ENCODE measurements at places on chromosomes 11 and 22.

DNA sequence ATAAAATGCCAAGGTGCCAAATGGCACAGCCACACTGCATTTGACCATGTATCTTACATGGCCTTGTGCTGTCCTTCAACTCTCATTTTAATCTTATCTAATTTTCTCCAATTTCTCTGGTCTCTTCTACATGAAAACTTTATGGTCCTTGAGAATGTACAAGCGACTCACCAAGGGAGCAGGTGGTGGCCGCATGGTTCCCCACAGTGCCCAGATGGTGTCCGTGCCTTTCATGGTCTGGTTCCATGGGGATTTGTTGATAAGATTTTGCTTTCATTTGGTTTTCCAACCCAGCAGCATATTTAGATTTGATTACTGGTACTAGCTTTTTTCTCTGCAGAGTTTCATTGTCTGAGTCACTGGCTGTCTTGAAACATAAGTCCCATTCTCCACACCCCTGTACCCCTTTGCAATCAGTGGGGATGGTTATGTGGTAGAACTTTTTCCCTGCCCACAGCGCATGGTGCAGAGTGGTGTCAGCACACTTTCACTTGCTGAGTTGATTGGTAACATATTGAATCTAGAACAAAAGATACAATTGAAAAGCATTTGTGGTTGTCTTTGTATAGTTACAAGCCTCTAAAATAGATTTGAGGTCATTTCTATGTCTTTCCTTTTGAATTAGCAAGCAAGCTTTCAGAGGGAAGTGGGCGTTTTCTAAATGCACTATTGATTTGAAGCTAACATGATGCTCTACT, 24.1 kb downstream of the ZNRF3 start:
- DNase-seq, result no peak

- DNase-seq, result no peak
Observed at GRCh38 chr11:126805870-126806269, 194.7 kb downstream of the KIRREL3 start.

GRCh38 chr11:60504219-60504905, 10.8 kb upstream of the MS4A13 start:
- no peak for DNase-seq

- no peak for DNase-seq
Observed at GRCh38 chr11:72119198-72119597, 6.7 kb upstream of the ANAPC15 start.

DNA sequence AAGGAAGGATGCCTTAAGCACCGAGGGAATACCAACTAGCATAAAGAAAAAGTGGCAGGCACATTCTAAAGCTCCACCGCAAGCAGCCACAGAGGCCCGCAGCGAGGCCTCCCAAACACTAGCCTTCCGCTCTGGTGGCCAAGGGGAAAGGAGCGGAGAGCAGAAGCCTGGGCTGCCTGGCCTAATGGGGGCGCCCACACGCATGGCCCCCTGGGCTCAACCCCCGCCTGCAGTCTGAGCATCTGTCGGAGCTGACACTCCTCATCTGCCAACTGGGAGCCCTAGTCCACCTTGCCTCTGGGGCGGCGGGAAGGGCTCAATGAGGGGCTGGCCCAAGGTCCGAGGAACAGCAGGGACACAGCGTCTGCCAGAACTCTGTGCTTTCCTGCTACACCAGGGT, 50.1 kb upstream of the WNT11 start:
- DNase-seq, result no peak

- DNase-seq, result no peak
Observed at GRCh38 chr22:27253108-27253902, 548.3 kb downstream of the MN1 start.

- no peak for DNase-seq
Observed at GRCh38 chr22:24119476-24119875, 61.8 kb upstream of the SUSD2 start.

- no peak for DNase-seq
Observed at GRCh38 chr11:125967515-125967914, 21.7 kb downstream of the VSIG10L2 start.

DNA sequence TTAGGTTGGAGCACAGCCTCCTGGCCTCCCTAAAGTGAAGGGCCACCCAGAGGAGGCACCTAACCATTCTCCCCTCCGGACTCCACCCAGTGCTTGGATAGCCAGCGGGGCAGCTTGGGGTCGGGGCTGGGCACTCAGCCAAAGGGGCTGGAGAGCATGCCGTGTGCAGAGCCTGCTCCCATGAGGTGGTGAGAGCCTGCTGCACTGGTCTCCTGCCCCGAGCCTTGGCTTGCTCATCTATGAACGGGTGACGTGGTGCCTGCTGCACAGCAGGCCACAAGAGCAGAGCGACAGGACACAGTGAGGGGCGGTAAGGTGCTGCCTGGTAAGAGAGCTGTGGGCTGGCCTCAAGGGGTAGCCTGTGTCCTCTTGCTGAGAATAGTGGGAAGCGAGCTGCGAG, 14.0 kb upstream of the CCDC188 start:
- no peak for DNase-seq

- DNase-seq, result no peak
Observed at GRCh38 chr22:17368554-17369438, 464 bp upstream of the CECR2 start.

GRCh38 chr11:126624506-126624905, 269.0 kb downstream of the ST3GAL4 start:
- DNase-seq, result no peak

DNA sequence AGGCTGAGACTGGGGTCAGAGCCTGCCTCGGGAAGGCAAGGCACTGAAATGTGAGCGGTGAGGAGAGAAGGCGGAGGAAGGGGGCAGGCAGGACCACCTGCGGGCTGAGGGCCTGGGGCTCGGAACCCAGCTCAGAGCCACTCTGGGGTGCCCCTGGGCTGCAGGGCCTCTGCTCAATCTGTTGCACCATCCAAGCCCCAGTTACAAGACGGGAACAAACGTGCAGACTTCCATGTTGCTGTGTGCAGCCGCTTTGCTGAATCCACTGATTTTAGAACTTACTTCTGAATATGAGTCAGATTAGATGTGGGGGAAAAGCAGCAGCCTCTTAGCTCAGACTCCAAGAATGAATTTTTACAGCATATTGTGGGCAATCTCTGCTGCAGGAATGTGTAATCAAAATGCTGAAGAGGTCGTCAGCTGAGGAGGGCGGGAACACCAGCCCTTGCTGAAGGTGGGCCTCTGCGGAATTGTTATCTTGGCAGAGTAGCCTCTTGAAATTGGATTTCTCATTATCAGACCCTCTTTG, 21.6 kb downstream of the PARVG start:
- no peak for DNase-seq

- no peak for DNase-seq
Observed at GRCh38 chr11:120057595-120058581, 80.0 kb downstream of the TRIM29 start.

GRCh38 chr11:93542811-93543229, 371 bp downstream of the SMCO4 start:
- no peak for DNase-seq

DNA sequence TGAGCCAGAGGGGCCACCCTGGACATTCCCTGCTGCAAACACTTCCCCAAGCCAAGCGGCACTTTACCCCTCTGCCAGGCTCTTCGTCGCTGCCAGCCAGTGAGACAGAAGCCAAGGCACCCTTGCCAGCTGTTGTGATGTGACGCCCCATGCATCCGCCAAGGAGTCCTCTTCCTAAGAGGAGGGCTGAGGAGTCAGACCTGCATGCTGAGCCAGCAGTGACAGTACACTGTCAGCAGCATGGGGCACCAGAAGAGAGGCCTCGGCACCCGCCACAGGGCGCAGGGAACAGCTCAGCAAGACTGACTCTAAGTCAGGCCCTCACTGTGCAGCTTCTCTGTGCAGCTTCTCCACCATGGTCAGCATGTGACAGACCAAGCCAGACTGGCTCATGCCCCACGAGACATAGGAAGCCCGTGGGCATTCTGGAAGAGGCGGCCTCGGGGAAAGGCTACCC, 26.4 kb downstream of the VPS37C start:
- no peak for DNase-seq

- DNase-seq, result no peak
Observed at GRCh38 chr11:103881584-103881983, 154.9 kb upstream of the DDI1 start.

DNA sequence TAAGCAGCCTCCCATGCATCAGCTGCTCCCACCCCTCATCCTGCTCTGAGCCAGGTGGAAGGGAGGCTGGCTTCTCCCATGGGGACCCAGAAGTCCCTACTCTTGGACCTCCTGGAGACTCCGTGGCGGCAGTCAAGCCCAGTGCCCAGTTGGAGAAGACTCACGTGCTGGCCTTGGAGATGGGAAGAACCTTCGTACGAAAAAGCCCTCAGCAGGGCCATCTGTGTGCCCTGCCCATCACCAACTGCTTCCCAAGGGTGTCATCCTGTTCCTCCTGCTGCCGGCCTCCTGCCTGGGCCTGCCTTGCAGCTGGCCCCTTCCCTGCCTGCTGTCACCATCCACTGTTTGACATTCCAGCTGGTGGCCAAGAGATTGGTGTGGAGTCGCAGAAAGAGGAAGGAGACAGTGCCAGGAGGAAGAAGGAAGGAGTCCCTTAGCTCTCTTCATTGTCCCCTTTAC, 28.0 kb downstream of the ARHGAP1 start:
- DNase-seq, result no peak

DNA sequence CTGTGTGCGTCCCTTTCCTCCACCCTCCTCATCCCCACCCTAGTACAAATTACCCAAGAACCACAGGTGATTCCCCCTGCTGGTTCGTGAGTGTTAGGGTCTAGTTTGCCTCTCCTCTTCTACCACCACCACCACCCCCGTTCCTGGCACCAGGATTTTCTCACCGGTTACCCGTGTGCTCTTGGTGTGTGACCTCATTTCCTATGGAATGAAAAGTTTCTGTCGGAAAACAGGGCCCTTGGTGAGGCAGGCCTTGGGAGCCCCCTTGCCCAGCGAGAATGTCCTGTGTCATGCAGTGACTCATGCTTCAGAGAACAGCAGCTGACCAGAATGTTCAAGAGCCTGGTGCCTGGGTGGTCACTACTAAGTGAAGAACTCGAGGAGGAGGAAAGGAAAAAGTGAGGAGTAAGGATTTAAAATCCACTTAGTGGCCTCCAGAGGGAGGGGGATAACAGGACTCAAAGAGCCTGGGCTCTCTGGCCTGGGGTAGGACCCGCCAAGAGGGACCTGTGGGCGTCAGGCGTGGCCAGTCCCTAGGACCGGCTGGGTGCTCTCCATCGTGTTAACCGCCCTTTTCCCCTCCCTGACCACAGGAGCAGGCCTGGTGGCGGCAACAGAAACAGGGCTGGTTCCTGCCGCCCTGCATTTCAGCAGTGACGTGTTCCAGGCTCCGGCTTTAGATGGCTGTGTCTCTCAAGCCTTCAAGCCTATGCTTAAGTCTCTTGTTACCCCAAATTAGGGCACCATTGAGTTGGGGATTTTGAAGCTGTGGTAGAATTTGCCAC, 30.2 kb downstream of the C22orf31 start:
- no peak for DNase-seq

GRCh38 chr11:78311702-78312371, 105.8 kb downstream of the GAB2 start:
- no peak for DNase-seq

- DNase-seq, result no peak
Observed at GRCh38 chr22:46011627-46012181, 34.7 kb upstream of the WNT7B start.

GRCh38 chr22:36009085-36009484, 19.5 kb downstream of the RBFOX2 start:
- DNase-seq, result no peak

GRCh38 chr11:1422481-1422880, 32.7 kb downstream of the BRSK2 start:
- no peak for DNase-seq

DNA sequence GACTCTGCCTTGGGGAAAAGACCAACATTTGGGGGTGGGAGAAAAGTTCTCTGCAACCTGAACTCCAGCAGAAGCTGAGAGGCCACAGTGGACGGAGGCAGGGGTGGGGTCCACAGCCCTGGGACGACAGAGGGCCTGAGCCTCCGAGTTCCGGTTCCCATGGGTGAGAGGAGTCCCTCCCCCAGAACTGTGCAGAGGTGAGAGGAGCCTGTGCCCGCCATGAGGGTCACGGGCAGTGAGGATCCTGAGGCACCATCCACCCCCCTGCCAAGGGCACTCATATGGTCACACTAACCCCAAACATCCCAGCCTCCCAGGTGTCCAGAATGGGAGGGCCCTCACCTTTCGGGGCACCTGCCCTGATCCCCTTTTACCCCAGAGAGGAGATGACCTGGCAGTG, 30.5 kb downstream of the KIAA0930 start:
- DNase-seq, result no peak

DNA sequence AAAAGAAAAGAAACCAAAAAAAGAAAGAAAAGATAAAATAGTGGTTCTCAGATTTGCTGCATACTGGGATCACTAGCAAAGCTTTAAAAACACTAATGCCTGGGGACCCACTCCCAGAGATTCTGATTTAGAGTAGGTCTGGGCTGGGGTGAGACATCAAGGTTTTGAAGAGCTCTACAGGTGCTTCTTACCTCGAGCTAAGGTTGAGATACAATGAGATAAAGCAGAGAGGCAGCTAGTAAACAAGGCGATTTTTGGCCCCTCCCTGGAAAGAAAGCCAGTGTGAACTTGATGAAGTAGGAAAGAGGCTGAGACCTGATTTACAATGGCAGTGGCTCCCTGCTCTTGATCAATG, 327.6 kb upstream of the CCDC90B start:
- no peak for DNase-seq

GRCh38 chr11:117562136-117562535, 234.5 kb downstream of the CEP164 start:
- DNase-seq, result no peak

DNA sequence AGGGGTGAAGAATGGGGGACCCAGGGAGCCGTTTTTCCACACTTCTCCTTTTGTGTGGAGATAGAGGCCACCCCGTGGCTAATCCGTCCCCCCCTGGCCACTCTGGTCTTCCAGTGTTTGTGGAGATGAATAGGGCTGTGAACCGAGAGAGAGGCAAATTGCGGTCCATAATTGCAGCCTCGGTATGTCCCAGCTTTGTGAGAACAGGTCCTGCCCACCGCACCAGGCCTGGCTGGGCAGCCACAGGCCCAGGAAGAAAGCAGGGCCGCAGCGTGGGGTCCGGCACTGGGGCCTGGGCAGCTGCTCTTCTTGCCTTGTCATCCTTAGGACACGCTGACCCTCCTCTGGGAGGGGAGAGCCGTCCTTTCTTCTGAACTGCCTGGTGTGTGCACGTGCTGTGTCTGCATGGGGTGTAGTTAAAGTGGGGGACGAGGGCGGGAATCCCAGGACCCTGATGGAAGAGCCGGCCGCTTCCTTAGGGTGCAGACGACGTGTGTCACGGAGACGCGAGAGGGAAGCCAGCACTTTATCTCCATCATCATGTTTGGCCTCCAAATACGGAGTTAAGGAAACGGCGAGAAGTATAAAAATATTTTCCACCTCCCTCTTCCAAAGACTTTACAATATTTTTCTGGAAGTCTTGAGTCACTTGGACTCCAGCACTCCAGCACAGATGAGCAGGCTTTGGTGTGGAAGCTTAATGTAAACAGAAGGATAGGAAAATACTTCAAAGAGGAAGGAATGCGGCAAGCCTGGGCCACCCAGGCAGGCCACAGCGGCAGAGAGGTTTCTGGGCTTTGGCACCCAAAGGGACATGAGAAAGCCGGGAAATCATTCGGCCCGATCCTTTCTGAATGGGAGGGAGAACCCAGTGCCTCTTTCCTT, 1248.4 kb downstream of the BRD1 start:
- no peak for DNase-seq

GRCh38 chr11:76598426-76598839, 72.1 kb downstream of the LRRC32 start:
- DNase-seq, result no peak

Data from effector CD4-positive, alpha-beta T cell (primary cell).